ENCODE measurements at places on chromosomes 7 and 10.

DNA sequence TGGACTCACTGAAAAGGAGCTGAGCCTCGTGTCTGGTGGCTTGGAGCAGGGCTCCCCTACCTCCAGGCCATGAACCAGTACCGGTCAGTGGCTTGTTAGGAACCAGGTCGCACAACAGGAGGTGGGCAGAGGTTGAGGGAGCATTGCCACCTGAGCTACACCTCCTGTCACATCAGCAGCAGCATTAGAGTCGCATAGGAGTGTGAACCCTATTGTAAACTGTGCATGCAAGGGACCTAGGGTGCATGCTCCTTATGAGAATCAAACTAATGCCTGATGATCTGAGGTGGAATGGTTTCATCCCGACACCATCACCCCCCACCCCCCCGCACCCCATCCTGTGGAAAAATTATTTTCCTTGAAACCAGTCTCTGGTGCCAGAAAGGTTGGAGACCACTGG is 50.4 kb downstream of the TSPAN15 start:
- no peak for DNase-seq

GRCh38 chr10:32744321-32744720 is 213.7 kb downstream of the ITGB1 start:
- DNase-seq: no peak

DNA sequence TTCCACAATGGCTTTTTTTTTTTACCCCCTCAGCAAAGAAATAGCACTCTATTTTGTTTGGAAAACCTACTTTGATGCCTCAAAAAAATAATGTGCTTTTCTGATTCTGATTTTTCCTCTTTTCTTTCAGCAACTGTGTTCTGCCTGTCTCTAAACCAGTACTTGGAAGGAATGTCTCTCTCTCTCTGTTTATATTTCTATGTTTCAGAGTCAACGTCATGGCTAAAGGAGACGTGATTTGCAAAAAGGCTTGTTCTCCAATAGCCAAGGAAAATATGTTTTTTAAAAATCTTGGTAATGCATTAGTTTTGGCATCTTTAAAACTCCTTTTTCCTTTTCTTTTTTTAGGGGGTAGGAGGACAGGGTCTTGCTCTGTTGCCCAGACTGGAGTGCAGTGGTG is 56.0 kb upstream of the SDK1 start:
- no peak for DNase-seq

DNA sequence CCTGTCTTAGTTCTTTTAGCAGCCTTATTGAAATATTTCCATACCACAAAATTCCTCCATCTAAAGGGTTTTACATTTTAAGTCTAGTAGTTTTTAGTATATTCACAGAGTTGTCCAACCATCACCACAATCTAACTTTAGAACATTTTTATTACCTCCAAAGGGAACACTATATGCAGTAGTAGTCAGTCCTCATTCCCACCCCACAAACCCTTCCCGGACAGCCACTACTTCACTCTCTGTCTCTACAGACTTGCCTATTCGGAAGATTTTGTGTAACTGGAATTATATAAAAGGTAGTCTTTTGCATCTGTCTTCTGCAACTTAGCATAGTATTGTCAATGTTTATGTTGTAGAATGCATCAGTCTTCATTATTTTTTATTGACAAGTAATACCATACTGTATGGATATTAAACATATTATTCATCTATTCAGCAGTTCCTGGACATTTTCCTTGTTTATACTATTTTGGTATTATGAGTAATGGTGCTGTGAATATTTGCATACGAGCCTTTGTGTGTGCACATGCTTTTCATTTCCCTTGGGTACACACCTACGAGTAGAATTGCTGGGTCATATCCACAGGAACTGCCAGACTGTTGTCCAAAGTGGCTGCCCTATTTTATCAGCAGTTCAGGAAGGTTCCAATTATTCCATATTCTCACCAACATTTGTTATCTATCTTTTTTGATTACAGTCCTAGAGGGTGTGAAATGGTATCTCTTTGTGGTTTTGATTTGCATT is 60.9 kb upstream of the LANCL2 start:
- no peak for DNase-seq

DNA sequence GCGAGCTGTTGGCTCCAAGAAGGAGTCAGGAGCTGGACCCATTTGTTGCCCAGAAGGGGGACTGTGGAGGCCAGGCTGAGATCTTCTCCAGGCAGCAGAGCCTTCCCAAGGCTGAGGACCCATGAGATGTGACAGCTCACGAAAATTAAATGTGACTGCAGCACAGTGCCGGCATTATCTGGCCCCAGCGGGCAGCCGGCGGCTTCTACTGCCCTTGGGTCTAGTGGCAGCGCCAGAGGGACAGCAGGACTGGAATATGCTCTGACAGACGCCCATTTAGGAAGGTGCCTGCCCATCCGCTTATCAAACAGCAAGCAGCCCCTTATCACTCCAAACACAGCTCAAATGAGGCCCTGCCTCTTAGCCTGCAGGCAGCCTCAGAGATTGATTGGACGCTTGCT is 122.9 kb upstream of the LYZL2 start:
- DNase-seq: no peak

- no peak for DNase-seq
Observed at GRCh38 chr10:28810057-28810870, 132.9 kb downstream of the BAMBI start.

- no peak for DNase-seq
Observed at GRCh38 chr7:104836976-104837375, 177.0 kb upstream of the KMT2E start.

DNA sequence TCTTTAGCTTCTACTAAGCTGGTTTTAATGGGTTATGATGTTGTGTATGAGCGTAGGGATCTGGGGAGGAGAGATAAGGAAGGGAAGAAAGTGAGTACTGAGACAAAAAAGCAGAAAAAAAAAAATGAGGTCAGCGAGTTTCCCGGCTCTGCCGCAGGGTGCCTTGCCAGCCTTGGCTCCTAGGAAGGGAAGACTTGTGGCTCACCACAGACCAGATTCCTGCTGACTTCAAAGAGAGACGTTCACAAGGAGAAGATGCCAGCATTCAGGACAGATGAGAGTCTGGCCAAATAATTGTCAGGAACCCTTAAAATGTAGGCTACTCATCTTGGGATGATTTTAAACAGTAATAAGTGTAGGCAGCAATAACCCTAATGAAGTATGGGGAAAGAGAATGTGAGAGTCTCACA is 11.4 kb upstream of the FAS start:
- DNase-seq: no peak

DNA sequence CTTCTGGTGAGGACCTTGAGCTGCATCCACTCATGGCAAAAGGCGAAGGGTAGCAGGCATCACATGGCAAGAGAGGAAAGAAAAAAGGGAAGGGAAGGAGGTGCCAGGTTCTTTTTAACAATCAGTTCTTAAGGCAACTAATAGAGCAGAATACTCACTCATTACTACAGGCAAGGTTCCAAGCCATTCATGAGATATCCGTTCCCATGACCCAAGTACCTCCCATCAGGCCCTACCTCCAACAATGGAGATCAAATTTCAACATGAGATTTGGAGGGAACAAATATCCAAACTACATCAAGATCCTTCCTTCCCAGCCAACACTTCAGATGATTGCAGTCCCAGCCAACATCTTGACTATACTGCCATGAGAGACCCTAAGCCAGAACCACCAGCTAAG is 38.9 kb upstream of the YAE1 start:
- DNase-seq: no peak

GRCh38 chr7:25850735-25851134 is 301.3 kb upstream of the NFE2L3 start:
- no peak for DNase-seq

Data from HCT116 (cell line).